ENCODE measurements at places on chromosomes 11 and 22. TPM values are rescaled to one million over a fixed set of nuclear protein-coding genes. Genes with fewer than 3 reads are reported as not detected.

The FOLR3 gene
- 0.26 TPM for total RNA-seq

The FOLR2 gene
- total RNA-seq = 18.9 TPM

The UNC93B1 gene
- 107 TPM for total RNA-seq

The PARVG gene
- total RNA-seq = 23.3 TPM

The INS gene
- total RNA-seq = 1.2 TPM

The H19 gene
- total RNA-seq = 67.3 TPM

The PLXNB2 gene
- total RNA-seq = 1,246 TPM

The DLG2 gene
- total RNA-seq = 4.4 TPM

The OLFML1 gene
- total RNA-seq = 12.9 TPM

The OR52A1 gene
- total RNA-seq = not detected

The TENM4 gene
- 8.4 TPM for total RNA-seq

The ARHGAP8 gene
- total RNA-seq = 46.7 TPM

The TSPAN32 gene
- 1.1 TPM for total RNA-seq

The GAL3ST3 gene
- total RNA-seq = 0.78 TPM

The ABCG4 gene
- 0.17 TPM for total RNA-seq

The BTG4 gene
- total RNA-seq = not detected

The RIC3 gene
- 23.8 TPM for total RNA-seq

The TMEM126A gene
- 18.3 TPM for total RNA-seq

The PHOX2A gene
- total RNA-seq = 0.14 TPM

The GLYAT gene
- 0.49 TPM for total RNA-seq

The THOC5 gene
- total RNA-seq = 39.8 TPM

Measured in mucosa of gallbladder (tissue), 1 donor.